ENCODE measurements at places on chromosomes 6 and 20.

DNA sequence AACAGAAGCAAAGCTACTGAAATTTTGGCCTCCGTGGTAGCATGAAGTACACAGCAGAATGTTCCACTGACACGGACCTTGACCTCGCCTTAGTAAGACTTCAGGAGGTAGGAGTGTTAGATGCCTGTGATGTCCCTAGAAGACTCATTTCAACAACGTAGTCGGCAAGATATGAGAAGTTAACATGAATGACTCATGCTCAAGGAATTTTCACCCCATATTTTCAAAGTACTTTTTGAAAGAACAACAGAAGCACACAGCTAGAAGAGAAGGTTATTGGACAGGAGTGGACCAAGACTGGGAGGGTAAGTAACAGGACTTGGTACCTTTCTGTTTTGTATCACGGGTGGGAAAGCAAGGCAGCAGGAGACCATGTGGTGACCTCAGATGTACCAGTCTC, 78.0 kb downstream of the DZANK1 start:
- DNase-seq = no peak

GRCh38 chr6:35057449-35058357, 83.4 kb downstream of the TCP11 start:
- DNase-seq = no peak

DNA sequence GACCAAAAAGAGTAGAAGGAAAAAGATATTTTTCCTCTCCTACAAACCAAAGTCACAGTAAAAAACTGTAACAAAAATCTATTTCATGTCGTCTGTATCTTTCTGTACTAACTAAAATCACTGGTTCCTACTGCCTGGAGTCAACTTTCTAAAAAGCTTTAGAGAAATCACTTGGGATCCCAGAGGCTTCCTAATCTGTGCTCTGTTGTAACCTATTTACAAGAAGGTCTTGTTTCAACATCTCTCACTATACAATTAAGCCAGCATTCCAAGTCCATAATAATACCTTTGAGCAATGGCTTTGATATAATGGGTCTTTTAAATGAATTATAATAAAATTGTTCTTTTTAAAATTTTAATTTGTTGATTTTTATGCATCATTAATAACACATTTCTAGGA, 20.4 kb downstream of the RAB23 start:
- no peak for DNase-seq

GRCh38 chr6:110095101-110095500, 84.4 kb downstream of the WASF1 start:
- DNase-seq = no peak

DNA sequence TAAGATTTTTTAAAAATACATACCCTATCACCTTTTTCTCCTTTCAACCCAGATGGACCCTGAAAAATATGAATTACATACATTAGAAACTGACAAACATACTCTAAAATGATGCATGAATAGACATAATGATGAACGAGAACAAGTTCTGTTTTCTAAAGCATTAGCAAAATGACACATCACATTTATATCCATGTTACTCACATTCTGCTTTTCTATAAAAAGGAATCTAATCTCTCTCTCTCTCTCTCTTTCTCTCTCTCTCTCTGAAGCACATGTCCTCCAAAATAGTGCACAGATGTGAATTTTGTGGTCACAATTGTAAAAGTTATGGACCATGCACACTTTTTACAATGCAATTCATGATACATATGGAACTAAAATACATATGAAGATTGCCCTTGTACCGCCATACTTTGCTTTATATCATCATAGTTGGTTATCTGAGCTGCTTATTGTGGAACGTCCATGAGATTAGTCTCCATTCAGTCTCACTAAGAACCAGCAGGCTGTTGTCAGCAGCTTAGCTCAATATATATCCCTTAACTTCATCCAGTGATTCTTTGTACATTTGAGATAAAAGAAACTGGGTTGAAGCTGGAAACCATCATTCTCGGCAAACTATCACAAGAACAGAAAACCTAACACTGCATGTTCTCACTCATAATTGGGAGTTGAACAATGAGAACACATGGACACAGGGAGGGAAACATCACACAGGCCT, 114.2 kb downstream of the COL12A1 start:
- no peak for DNase-seq

GRCh38 chr6:149854532-149854931, 9.6 kb downstream of the LRP11 start:
- DNase-seq = peak; percentile 8

- peak; percentile 26 for DNase-seq
Observed at GRCh38 chr6:64233746-64234145, 598.1 kb downstream of the PHF3 start.

DNA sequence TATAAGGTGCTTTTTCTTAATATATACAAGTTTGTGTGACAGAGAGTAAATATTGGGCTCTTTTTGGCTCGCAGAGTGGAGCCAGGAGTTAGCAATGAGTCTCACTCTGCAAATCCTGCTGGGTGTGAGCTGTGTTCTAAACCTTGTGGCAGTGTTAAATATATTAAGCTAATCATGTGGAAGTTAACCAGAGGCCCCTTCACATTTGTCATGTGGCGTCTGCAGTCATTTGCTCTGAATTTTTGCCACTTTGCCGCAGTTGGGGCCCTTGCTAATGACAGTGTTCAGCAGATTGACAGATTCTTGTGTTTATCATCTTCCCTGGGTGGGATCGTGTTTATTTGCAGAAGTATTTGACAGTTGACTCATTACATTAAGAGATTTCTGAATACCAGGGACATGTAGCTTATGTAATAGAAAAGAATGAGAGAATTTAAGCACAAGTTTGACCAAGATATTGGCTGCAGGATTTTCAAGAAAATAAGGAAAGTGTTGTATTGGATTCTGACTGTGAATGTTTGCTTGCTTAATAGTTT, 37.9 kb downstream of the SPATA2 start:
- no peak for DNase-seq

DNA sequence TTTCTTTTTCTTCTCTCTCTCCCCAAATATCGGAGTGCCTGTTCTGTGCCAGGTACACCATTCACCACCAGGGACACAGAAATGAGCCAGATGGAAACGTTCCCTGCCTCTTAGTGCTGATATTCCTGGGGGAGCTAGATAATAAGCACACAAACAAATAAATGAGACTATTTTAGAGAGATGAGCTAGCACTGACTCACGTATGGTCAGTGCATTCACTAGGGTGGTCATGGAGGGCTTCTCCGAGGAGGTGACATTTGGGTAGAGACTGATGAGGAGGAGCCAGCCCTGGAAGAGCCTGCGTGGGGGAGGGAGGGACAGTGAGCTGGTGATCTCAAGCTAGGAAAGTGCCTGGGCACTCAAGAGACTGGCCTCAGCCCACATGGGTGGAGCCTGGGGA, 252.3 kb upstream of the KCNG1 start:
- DNase-seq = no peak

GRCh38 chr6:73262671-73263569, at the start of gene KHDC1:
Gene KHDC1, minus strand, starts transcription at chr6:73263196. Its CDS starts 20,679 bp downstream, at chr6:73242517.
- peak; percentile 82 for DNase-seq

DNA sequence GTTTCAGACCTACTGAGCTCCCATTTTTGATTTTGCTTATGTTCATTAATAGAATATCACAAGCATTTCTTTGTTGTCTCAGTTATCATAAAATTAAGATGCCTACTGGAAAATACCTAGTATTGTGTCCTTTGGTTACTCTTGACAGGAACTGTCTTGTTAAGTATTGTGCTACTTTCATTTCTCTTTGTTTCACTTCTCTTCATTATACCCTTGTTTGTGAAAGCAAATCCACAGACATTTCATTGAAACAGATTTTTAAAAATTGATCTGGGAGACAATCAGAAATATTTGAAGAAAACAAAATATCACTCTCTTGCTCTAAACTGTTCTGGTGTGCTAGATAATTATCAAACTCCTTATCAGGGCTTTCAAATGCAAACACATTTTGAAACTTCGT, 290.5 kb upstream of the EYS start:
- DNase-seq = no peak

GRCh38 chr6:116287689-116288282, 8.1 kb upstream of the TSPYL1 start:
- peak; percentile 73 for DNase-seq

- DNase-seq = no peak
Observed at GRCh38 chr6:41071501-41071922, 644 bp downstream of the OARD1 start.

DNA sequence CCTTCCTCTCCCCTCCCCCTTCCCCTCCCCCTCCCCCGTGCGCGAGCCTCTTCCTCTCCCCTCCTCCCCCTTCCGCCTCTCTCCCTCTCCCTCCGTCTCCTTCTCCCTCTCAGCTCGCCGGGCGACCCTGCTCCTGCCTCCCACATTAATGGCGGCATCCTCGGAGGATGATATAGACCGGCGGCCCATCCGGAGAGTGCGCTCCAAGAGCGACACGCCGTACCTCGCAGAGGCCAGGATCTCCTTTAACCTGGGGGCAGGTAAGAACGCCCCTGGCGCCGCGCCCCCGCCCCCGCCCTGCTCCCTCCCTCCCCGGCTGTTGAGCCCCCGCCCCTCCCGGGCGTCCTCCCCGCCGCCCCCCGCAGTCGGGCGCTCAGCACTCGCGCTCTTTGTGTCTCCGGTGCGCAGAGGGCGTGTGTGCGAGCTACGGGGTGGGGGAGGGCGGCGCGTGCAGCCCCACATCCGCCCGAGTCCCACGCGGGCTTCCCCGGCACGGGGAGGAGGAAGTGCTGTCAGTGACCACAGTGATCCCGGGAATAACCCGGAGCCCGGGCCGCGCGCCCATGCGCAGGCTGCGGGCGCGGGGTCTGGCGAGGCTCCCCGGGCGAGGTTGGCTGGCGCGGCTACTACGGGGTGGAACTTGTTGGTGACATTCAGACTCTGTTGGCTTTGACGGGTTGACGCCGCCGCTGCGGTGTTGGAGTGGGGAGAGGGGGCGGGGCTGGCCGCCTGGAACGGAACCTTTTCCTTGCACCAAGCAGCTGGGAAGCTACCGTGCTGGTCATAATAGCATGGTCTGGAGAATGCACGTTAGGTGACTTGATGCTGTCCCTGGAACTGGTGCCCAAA, 33.2 kb downstream of the PHACTR1 start:
- no peak for DNase-seq

- DNase-seq = no peak
Observed at GRCh38 chr6:56259234-56260077, 12.1 kb upstream of the COL21A1 start.

GRCh38 chr6:53440336-53440945, 91.7 kb upstream of the ELOVL5 start:
- DNase-seq = peak; percentile 67

DNA sequence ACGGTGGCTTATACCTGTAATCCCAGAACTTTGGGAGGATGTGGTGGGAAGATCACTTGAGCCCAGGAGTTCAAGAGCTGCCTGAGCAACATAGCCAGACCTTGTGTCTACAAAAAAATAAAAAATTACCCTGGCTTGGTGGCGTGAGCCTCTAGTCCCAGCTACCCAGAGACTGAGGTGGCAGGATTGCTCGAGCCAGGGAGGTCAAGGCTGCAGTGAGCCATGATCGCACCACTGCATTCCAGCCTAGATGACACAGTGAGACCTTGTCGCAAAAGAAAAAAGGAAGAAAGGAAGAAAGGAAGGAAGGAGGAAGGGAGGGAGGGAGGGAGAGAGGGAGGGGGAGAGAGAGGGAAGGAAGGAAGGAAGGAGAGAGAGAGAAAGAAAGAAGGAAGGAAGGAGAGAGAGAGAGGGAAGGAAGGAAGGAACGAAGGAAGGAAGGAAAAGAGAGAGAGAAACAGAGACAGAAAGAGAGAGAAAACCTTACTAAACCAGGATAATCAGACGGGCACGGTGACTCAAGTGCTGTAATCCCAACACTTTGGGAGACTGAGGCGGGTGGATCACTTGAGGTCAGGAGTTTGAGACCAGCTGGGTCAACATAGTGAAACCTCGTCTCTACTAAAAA, 10.9 kb upstream of the PNRC1 start:
- DNase-seq = no peak

GRCh38 chr6:66508433-66508832, 801.4 kb upstream of the EYS start:
- DNase-seq = no peak

- no peak for DNase-seq
Observed at GRCh38 chr6:70412252-70413113, 825 bp upstream of the FAM135A start.

GRCh38 chr6:21158149-21158548, 435.4 kb upstream of the SOX4 start:
- peak; percentile 63 for DNase-seq

DNA sequence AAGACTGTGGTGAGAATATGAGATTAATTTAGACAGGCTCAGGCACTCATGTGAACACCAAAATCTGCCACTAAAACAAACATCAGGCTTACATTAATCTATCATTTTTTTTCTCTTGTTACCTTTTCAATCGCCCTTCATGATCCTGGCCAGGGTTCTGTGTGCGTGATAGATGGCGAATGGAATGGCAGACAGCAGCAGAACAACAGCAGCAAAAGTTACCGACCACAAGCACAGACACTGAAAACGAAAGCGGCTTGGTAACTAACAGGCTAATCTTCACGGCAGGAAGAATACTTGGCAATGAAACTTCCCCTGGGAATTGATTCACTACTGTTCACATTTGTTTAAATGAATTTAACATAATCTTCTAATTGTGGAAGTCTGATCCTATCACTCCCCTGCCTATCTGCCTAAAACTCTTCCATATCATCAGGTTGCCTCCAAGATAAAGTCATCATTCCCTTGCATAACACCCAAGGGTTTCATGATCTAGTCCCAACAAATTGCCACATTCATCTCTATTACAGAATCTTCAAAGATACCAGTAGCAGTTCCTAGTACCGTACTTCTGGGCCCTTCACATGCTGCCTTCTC, 28.7 kb downstream of the PTPRK start:
- peak; percentile 92 for DNase-seq

DNA sequence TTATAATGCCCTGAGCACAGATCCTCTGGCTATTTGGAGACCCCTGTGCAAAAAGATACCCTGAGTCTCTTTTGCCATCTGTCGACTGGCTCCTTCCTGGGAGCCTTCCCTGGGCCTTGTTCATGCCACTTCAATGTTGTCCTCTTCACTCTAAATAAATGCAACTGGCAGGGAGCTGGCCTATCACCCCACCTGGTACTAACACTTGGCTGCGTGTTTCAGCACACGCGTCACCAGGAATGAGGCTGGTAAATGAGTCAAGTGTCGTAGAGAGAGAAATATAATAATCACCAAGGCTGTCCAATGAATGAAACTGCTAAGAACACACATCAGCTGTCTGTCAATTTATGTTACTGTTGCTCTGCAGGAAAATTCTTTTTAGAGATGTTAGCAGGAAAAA, 374.6 kb upstream of the JARID2 start:
- no peak for DNase-seq

- no peak for DNase-seq
Observed at GRCh38 chr20:43761386-43762340, 34.9 kb upstream of the GTSF1L start.

GRCh38 chr6:27096834-27097511, 150.5 kb upstream of the PRSS16 start:
- peak; percentile 95 for DNase-seq

DNA sequence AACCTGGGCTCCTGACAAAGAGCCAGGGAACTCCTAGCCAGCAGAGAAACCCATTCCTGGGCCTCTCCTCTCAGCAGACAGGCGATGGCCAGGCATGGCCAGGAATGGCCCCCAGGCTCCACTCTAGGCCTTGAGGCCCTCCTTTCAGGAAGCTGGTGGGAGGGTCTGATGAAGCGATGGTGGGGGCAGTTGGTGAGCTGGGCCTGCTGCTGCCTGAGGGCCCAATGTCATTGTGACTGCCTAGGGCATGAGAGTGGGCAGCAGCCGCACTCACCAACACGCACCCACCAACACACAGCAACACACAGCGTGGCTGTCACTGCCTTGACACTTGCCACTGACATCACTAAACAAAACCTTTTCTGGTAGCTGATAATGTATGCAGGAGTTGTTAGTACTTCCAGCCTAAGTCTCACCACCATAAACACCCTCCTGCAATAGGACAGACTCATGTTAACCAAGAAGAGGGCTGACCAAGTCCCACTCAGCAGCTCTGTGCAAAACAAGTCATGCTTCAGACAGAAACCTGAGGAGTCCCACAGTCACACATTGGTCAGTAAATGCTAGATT, 69.3 kb downstream of the ABHD12 start:
- no peak for DNase-seq

Measured in OCI-M1 (cell line).